ENCODE measurements at places on chromosomes 5 and 9.

- no peak for DNase-seq
Measured at GRCh38 chr9:26326563-26326962, 566.0 kb downstream of the CAAP1 start.

DNA sequence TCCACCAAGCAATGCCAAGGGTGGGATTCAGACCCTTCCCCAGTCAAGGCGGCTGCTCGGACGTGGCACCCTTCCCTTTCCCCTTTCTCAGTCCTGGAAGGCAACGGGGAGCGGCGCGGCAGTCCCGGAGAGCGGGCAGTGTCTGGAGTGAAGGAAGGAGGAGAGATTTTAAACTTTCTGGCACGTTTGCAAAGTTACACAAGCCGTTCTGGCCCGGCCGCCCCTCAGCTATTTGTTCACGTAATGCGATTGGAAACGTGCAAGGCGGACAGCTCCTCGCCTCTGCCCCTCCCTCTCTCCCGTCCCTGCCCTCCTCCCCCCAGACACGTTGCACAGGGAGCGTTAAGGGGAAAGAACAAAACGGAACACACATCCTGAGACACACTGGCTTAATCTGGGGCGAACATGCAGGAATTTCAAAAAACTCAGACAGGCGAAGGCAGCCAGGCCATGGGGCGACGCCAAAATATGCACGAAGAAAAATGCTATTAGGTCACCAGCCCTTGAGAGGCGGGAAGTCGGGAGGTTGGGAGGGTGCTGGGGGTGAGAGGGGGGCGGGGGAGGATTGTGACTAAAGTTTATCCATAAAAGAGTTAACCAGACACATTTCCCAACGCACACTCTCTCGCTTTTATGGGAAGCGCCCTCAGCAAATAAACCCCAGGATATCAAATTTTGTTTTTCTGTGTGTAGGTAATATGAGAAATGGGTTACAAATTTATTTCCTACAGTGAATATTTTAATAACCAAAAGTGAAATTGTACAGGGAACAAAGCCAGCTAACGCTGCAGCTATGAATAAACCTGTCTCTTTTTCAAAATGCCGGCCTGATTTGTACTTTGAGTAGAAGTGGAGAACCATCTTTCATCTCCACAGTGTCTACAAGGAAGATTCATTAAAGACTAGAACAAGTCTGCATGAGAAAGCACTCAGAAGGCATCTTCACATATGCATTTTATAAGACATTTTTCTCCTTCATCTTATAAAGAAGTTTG lies at the start of gene LOX:
LOX (minus strand) TSS at position 144 of the 995 bp plus-strand sequence. CDS start 274 bp downstream, outside the sequence.
- DNase-seq: no peak

GRCh38 chr9:69193685-69194032 lies 19.6 kb downstream of the TJP2 start:
- DNase-seq: no peak

DNA sequence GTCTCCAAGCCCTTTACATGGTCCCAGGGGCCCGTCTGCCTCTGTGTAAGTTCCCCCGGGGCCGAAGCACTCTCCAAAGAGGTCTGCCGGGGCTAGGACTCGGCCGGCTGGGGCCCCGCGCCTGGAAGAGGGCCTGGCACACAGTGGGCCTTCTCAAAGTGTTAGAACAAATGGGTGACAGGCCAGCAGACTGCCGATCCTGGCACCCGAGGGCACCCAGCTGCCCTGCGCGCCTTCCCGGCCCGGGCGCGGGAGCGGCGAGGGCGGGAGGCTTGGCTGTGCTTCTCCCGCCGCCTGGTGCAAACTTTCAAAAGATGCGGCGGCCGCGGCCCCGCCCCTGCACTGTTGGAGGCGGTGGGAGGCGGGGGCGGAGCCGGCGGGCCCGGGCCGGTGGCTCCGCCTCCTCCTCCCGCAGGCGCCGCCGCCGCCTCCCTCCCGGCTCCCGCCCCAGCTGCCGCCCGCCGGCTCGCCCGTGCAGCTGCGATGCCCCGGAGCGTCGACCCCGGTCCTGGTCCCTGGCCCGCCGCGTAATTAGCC lies at the start of gene NEURL1B:
NEURL1B (plus strand) TSS at position 442 of the 537 bp plus-strand sequence. CDS start 144 bp downstream, outside the sequence.
- DNase-seq: no peak
